ENCODE measurements at places on chromosomes 4 and X.

GRCh38 chrX:48507246-48507645 lies 1.5 kb upstream of the PORCN start:
- no peak for DNase-seq

DNA sequence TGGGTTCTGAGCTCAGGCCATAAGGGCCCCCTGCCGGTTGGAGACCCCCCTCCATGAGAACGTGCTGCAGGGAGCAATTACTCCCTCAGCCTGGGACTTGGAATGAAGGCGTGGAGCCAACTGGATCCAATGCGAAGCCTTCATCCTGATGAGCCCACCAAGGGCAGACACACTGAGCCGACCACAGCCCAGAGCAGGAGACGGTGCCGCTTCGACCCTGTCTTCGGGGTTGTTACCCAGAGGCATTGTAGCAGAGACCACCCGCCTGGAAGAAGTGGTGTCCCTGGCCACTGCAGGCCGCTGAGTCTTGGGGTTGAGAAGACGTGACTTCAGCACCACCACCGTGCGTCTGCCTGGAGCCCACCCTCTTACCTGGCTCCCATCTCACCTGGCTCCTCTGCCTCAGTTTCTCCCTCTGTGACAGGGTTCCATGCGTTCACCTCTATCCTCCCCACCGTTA lies 7.0 kb upstream of the NKX1-1 start:
- DNase-seq = no peak

DNA sequence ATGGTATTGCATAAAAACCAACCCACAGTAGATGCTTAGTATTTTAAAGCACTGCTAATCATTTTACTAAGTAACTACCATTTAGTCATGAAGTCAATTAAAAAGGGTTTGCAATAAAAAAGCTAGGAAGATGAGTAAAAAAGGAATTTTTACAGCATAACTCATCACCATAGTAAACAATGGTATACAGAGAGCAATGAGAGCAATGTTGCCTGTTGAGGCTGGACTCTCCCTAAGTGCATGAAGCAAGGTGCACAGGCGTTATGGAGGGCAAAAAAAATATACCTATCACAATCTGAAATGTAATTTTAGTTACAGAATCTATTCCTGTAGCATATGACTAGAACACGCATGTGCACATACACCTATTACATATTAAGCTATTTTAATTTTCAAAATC lies 129.6 kb upstream of the BMP3 start:
- DNase-seq = no peak

- DNase-seq = no peak
Observed at GRCh38 chrX:36961590-36961989, 46.6 kb upstream of the FAM47C start.

DNA sequence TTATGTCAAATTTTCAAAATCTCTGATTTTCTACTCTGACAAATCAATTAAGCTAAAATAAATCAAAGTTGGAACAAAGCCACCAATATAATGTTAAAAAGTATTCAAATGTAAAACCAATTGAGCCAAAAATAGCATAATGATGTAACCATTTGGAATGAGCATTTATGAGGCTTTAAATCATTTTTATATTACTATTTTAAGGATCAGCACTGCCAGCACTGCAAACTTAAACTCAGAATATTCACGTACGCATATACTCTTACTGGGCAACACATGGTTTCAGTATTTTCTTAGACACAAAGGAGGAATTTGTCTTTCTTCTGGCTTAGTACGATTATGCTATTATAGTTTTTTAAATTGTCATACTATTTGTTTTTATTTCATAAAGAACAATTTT lies 52.2 kb downstream of the AFAP1 start:
- no peak for DNase-seq

DNA sequence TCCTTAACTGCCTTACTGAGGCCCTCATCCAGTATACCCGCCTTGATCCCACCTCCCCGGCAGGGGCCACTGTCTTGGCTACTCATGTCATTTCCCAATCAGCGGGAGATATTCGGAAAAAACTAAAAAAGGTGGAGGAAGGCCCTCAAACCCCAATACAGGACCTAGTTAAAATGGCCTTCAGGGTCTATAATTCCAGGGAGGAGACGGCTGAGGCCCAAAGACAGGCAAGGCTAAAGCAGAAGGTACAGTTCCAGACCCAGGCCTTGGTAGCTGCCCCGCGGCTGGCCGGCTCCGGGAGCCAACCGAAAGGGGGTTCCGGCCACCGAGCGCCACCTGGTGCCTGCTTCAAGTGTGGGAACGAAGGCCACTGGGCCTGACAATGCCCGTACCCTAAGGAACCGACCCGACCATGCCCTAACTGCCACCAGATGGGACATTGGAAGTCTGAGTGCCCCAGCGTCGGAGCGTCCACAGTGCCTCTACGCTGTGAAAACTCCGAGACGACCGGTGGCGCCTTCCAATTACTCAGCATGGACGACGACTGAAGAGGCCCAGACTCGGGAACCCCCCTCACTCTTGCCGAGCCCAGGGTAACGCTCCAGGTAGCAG lies 959.6 kb downstream of the RPA4 start:
- DNase-seq = no peak

- no peak for DNase-seq
Observed at GRCh38 chr4:60589425-60589824, 610.7 kb upstream of the ADGRL3 start.

DNA sequence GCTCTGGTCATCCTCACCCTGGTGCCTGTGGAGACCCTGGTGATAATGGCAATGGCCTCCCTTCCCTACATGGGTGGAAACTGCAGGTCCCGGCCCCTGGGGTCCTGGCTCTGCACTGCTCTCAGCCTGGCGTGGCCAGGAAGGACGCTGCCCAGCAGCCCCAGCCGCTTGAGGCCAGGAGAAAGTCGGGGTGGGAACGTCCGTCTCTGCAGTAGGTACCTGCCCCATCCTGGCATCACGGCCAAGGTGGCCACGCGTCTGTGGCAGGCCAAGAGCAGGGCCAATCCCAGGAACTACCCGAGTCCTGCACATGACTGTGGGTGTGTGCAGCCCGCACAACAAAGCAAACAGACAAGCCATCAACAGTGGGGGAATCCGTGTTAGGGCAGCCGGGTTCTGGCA lies 33.8 kb downstream of the FGFRL1 start:
- DNase-seq = no peak

- peak; percentile 58 for DNase-seq
Observed at GRCh38 chrX:72620550-72621145, 48.0 kb upstream of the HDAC8 start.

DNA sequence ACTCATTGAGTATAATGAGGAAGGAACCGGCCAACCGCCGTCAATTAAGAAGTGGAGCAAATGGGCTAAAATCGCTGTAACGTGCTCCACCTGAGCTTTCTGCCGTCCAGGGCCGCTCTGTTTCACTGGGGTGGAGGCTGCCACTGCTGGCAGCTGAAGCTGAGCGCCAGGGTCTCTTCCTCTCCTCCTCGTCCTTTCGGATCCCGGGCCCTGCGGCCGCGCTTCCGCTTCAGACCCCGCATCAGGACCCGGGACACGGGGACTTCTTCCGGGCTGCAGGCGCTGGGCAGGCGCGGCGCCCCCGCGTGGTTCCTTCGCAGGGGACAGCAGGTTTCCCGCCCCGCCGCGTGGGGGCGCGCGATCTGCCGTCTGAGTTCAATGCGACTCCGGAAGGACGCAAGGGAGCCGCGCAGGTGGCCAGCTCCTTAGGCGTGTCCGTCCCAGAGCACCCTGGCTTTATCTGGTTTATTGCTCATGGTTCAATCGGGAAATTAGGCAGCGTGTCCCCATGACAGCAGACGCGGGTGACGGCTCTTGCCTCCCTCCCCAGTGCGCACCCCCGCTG lies 519.8 kb downstream of the TRIML1 start:
- DNase-seq = no peak

- DNase-seq = peak; percentile 8
Observed at GRCh38 chrX:43836435-43837184, 45.6 kb downstream of the MAOB start.

- DNase-seq = no peak
Observed at GRCh38 chrX:23980011-23980441, 47.0 kb downstream of the KLHL15 start.

DNA sequence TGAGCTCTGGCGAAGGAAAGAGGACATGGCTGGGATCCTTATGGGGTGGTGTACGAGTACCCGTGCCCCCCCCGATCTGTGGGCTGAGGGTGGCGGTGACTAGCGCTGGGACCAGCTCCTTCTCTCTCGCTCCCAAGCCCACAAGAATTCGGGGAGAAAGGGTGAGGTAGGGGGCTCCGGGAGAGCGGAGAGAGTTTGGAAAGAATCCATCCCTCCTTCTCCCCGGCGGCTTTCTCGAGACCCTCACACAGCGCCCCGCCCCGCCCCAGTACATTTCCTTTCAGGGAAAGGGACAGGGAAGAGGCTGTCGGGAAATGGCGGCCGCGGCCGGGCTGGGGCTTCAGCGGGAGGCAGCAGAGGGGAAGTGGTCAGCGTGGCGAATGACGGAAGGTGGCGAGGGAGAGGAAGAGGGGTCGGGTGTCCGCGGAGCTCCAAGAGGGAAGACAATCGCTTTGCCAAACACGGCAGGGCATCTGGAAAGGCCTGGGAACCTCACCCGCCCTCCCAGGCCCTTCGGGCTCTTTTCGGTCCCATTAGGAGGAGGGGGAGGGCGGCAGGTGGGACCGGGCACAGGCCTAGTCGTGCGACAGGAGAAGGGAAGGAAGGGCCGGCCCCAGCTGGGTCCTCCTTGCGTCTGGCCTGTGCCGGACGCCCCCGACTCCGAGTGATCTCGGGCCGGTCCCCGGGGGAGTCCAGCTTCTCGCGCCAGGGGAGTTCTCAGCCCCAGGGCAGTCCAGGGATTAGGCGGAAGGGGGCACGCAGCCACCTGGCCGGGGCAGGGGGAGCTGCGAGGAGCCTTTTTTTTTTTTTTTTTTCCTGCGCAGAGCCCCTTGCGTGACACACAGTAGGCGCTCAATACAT lies 10.2 kb downstream of the HNRNPH2 start:
- DNase-seq = peak; percentile 49

- DNase-seq = peak; percentile 24
Observed at GRCh38 chr4:118711052-118711451, 25.9 kb downstream of the METTL14 start.

DNA sequence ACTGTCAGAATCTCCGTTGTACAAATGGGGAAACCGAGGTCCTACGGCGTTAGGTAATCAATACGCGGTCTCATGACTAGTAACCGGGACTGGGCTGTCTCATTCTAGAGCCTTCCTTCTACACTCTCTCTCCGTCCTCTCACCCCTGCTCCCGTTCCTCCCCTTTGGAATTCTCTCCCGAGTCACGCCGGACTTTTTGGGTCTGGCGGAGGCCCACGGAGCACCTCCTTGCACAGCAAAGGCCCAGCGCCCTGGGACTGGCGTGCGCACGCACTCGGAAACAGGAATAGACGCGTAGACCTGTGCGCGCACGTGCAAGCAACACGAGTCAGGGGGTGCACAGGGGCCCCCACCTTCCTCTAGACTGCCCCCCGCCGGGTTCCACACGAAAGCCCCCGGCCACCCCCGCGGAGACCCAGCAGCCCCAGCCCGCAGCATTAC lies 361 bp downstream of the QDPR start:
- DNase-seq = peak; percentile 48

GRCh38 chr4:157804986-157805385 lies 367.8 kb downstream of the GASK1B start:
- DNase-seq = no peak

GRCh38 chr4:171067422-171067821 lies 745.8 kb upstream of the GALNTL6 start:
- no peak for DNase-seq

- peak; percentile 32 for DNase-seq
Observed at GRCh38 chr4:53459548-53459947, 82.1 kb downstream of the FIP1L1 start.
